Coronary artery (tissue), 2 donors: ENCODE measurements at places on chromosomes 13 and 19.

GRCh38 chr13:32305646-32306045 is 9.5 kb downstream of the ZAR1L start:
- DNase-seq = no peak

DNA sequence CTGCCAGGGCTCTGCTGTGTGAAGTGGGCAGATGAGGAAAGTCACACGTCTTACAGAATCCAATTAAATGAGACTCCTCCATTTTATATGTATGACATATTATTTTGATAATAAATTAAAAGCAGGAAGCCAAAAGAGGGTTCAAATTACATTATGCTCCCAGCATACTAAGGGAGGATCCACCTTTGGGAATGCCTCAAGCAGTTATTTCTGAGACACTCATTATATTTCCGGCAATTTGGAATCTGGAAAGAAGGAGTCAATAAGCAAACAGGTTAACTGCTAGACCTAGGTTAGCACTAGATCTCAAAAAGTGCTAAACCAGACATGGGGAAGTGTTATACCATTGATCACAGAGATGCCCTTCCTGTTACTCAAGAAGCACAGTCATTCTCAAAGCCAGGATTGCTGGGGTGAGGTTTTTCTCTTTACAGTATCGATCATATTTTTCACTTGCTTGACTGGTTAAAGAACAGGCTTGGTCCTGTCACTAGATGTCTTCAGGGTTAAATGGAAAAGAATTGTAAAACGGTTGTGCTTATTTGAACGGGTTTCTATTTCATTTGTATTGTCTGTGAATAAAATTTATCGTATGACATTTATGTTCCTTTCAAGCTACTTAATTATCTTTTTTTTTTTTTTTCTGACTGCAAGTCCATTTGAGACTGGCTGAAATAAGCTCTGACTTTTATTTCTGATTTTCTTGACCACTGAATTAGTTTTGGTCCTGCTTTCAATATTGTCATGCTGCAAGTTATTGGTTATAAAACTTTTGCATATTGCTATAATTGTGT is 523.2 kb downstream of the KLF12 start:
- no peak for DNase-seq

- no peak for DNase-seq
These were observed 43.7 kb downstream of the NUMBL start for GRCh38 chr19:40646743-40647254.

DNA sequence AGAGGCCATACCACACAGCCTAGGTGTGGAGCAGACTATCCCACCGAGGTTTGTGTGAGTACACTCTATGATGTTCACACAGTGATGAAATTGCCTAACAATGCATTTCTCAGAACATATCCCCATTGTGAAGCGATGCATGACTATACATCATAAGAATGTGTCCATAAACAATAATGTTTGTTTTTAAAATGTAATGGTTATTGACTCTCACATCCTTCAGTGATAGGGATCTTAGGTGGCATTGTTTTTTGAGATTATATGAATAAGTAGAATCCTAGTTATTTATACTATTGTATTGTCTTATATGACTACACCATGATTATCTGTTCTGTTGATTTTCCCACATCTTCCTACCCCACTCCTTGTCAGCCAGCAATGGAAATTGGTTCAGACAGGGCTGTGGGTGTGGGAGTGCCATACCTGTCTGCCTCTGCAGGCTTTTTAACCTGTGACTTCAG is 13.6 kb downstream of the CCNA1 start:
- no peak for DNase-seq

- no peak for DNase-seq
These were observed at the start of gene MLNR for GRCh38 chr13:49220036-49220855. TSS of gene MLNR (plus strand) at chr13:49220338. CDS start at chr13:49220338, 0 bp downstream.

- DNase-seq = no peak
These were observed 15.6 kb downstream of the LSM4 start for GRCh38 chr19:18307271-18307681.

- no peak for DNase-seq
These were observed 6.8 kb upstream of the ERCC5 start for GRCh38 chr13:102838982-102839381.
